GM23248 (cell line): ENCODE measurements at places on chromosomes 1 and 21. TPM values are rescaled to one million over a fixed set of nuclear protein-coding genes. Genes with fewer than 3 reads are reported as not detected.

GRCh38 chr1:151984313-151984956 lies 9.2 kb downstream of the S100A10 start:
- no peak overlapping the region for H3K27ac ChIP-seq
- no peaks in the 10 kb centered on the region for H3K27me3 ChIP-seq
- H3K4me3 ChIP-seq, result no peak overlapping the region
- peaks cover 49% of the 10 kb centered on the region for H3K4me1 ChIP-seq
- H3K36me3 ChIP-seq, result peaks cover 49% of the 10 kb centered on the region

DNA sequence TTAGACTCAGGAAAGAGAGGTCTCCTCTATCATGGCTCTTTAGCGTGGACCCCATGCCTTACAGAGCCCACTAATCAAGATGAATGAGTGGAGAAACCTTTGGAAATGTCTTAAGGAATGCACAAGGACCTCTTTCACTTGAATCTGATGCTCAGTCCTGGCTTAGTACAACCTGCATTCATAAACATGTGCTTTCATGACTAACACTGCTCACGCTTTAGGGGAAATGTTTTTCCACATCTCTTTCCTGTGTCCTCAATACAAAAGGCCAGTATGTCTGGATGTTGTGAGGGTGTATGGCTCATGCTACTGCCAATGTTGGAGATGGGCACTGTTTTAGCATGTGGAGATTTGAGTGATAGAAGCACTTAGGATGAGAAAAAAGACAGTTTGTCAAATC lies 14.2 kb upstream of the GNG12 start:
- H3K4me1 ChIP-seq, result peaks cover 21% of the 10 kb centered on the region
- no peak for DNase-seq
- no peak overlapping the region for H3K4me3 ChIP-seq
- H3K27ac ChIP-seq, result no peak overlapping the region
- no peaks in the 10 kb centered on the region for H3K36me3 ChIP-seq

DNA sequence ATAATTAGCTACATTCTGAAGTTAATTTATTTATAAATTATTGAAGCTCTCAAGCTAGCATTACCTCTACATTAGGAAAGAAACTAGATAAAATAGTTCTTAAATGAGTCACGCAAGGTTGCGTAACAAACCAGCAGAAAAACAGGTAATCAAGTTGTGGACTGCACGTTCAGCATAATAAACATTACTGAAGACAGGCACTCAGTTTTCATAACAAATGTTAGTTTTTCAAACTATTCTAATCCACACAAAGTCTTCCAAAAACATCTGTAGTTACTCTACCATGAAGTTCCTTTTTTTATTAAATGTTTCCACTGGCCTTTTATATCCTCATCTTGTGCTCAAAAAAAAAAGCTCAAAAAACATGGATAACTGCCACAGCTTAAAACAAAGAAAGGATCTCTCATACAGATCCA lies 1.3 kb downstream of the TOR1AIP2 start:
- H3K27me3 ChIP-seq, result no peaks in the 10 kb centered on the region
- peak; percentile 33 for DNase-seq
- peaks cover 31% of the 10 kb centered on the region for H3K36me3 ChIP-seq
- H3K4me1 ChIP-seq, result peaks cover 29% of the 10 kb centered on the region
- H3K4me3 ChIP-seq, result peak overlapping the region; percentile 97

- H3K36me3 ChIP-seq, result no peaks in the 10 kb centered on the region
- no peak overlapping the region for H3K4me3 ChIP-seq
- H3K27me3 ChIP-seq, result no peaks in the 10 kb centered on the region
- H3K27ac ChIP-seq, result no peak overlapping the region
Measured at GRCh38 chr21:39961251-39961650, 94.0 kb downstream of the PCP4 start.

Gene RAB7B
- total RNA-seq, result 2.8 and 7.1 TPM in 2 replicates
